ENCODE measurements at places on chromosomes 3 and 15.
A peak's percentile ranks its signal among the peaks of the same experiment; 100 is the strongest.

DNA sequence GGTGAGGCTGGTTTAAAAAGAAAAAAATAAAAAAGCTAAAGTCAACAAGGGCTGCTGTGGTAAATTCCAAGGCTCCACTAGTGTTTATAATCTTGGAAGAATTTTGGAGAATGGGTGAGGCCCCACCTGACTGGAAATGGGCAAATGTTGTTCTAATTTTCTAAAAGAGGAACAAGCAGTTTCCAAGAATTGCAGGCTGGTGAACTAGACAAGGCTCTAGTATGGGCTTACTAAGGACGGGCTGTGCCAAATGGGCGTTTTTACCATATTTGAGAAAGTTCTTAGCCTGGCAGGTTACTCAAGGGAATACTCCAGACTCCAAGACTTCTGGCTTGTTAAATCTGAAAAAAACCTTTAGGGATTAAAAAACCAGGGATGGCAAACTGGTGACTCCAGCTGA lies 67.0 kb upstream of the ABHD2 start:
- DNase-seq: no peak

DNA sequence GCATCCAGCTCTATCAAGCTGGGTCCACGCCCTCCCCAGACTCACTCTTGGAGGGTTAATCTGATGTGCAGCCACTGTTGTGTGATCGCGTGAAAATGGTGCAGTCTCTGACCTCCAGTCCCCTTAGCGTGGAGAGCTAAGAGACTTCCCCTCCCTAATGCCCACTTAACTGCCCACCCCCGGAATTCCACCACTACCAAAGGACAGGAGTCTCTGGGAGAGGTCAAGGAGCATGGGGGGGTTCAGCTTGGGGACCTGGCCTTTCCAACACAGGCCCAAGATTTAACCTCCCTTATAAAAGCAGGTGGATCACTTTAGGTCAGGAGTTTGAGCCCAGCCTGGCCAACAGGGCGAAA lies 48.8 kb downstream of the CCDC12 start:
- DNase-seq: no peak

- no peak for DNase-seq
Observed at GRCh38 chr15:70299931-70300869, 202.5 kb upstream of the TLE3 start.

GRCh38 chr15:48871542-48871941 lies 6.4 kb upstream of the EID1 start:
- DNase-seq: no peak

GRCh38 chr15:62773369-62774165 lies 269.0 kb upstream of the TPM1 start:
- no peak for DNase-seq

DNA sequence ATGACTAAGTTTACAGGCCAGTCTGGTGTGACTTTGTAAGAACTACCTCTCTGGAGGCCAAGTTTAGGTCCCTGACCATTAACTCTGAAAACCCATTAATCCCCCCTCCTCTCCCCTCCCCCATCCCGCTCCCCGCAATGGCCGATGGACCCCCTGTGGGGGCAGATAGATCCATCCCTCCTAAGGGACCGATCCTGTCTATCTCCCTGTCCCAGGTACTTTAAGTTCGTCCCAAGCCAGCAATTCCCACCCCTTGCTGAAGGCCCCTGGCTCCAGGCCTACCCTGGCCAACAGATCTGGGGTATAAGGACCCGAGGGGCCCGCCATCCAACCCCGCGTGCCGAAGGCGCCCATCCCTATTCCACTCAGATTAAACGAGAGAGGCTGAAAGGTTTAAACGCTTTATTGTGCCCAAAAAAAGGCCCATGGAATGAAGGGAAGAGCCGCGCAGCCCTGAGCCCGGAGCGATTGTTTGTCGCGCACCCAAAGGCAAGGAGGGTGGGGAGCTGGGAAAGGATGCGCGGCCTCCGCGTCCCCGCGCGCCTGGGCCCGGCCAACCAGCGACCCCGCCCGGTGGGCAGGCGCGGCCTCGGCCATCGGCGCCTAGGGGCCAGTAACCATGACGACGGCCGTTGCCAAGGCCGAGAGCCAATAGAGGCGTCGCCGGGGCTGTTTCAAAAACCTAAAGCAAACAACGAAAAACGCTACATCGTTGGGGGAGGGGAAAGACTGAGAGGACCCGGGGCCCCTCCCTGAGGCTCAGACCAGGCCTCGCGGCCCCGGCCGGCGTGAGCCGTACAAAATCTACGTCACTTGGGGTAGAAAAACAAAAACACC lies 35.9 kb downstream of the HMCES start:
- peak; percentile 92 for DNase-seq

- no peak for DNase-seq
Observed at GRCh38 chr3:9508781-9509180, 44.8 kb downstream of the LHFPL4 start.

DNA sequence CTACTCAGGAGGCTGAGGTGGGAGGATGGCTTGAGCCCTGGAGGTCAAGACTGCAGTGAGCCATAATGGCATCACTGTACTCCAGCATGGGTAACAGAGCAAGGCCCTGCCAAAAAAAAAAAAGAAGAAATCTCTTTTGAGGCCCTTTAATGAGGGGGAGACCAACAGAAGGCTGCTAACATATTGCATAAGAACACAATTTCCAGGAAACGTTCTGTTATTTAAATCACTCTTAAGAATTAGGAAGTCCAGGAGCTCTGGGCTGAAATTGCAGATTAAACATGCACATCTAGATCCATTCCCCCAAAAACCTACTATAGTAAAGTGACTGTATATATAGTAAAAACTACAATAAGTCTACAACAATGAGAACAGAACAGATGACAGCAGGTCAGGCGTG lies 16.1 kb upstream of the BLM start:
- DNase-seq: no peak

GRCh38 chr3:123723522-123724168 lies 138.8 kb upstream of the HACD2 start:
- DNase-seq: peak; percentile 80

- DNase-seq: no peak
Observed at GRCh38 chr15:77527831-77528231, 104.9 kb downstream of the LINGO1 start.

DNA sequence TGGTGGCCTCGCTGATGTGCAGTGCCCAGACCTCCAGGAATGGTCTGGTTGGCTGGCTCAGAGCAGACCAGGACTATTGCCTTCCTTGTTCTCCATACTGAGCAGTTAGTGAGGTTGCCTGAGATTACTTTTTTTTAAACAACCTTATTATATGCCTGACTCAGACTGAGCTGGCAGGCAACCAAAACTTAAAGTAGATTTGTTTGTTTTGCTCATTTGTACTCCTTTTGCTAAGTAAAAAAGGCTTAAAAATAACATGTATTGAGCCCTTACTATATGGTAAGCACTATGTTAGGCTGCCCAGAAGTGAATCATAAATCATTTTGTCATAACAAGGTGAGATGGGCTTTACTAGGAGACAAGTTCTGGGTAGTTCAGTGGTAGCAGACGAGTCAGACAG lies 92.4 kb downstream of the GHSR start:
- no peak for DNase-seq

GRCh38 chr3:8365541-8365940 lies 136.1 kb upstream of the LMCD1 start:
- no peak for DNase-seq

DNA sequence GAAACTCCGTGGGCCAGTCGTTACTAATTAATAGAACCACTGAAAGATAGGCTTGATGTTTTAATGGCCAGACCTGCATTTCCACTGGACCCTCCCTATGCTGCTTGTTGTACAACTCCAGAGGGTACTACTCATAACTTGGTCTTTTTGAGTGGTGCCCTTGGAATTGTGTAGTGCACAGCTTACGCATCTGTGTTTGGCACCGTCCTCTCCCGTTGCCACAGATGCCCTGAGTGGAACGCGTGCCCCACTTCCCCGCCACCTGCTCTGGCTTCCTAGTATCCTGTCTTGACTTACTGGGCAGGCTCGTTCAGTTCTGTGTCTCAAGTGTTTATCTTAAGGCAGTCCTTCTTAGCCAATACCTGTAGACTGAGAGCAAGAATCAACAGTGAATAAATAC lies 78.7 kb downstream of the USP13 start:
- no peak for DNase-seq

GRCh38 chr15:91331581-91331980 lies 231.5 kb downstream of the SV2B start:
- no peak for DNase-seq

GRCh38 chr3:37510755-37511154 lies 336.4 kb upstream of the LRRFIP2 start:
- DNase-seq: no peak

DNA sequence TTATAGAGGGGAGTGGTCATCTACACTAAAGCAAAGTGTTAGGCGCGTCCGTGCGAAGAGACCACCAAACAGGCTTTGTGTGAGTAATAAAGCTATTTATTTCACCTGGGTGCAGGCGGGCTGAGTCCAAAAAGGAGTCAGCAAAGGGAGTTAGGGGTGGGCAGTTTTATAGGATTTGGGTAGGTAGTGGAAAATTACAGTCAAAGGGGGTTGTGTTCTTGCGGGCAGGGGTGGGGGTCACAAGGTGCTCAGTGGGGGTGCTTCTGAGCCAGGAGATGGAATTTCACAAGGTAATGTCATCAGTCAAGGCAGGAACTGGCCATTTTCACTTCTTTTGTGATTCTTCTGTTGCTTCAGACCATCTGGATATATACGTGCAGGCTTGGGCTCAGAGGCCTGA lies 47.1 kb downstream of the OIP5 start:
- DNase-seq: no peak

GRCh38 chr15:66180531-66181097 lies 72.9 kb downstream of the MEGF11 start:
- no peak for DNase-seq

DNA sequence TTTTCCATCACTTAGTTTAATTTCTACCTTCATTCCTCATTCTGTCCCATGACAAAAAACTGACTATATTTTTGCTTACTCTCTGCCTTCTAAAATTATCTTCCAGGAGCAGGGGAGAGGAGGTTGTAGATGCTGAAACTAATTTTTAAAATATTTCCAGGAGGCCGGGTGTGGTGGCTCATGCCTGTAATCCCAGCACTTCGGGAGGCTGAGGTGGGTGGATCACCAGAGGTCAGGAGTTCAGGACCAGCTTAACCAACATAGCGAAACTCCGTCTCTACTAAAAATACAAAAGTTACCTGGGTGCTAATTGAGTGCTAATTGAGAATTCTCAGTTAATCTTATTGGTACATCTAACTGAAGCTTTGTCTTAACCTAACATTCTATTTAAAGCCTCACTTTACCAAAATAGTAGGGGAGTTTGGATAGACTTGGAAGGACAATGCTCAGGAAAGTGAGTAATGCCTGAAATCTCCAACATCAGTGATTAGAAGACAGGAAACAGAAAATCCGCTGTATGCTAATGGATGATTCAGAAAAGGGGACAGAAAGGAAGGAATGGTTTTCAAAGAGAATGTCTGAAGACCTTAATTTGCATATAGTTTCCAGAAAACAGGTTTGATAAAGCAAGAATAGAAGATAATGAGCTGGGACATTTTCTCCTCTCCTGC lies 336.1 kb downstream of the GBE1 start:
- no peak for DNase-seq

GRCh38 chr3:45976191-45977091 lies 19.2 kb downstream of the FYCO1 start:
- no peak for DNase-seq

DNA sequence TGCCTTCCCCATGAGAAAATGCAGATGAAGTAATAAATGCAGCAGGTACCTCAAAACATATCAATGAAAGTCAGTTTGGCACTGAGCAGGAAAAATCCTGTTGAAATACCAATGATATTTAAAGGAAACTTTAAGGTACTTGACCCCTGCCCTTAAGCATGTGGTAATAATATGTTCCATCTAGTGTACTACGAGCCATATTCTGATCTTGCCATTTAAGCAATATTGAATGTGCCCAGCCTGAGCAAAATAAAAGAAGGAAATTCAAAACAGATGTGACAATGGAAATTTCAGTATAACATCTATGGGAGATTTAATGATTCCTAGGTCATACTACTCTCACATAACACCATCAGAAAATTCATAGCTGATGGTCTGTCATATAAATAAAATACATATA lies 191.8 kb upstream of the CGNL1 start:
- no peak for DNase-seq

DNA sequence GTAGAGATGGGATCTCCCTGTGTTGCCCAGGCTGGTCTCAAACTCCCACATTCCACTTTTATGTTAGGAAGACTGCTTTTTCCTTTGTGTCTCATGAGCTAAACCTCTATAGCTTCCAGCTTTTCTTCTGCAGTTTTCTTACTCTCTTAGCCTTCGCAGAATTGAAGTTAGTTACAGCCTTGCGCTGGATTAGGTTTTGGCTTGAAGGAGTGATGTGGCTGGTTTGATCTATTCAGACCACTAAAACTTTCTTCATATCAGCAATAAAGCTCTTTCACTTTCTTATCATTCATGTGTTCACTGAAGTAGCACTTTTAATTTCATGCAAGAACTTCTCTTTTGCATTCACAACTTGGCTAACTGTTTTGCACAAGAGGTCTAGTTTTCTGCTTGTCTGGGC lies 254.6 kb downstream of the UBE2E2 start:
- DNase-seq: no peak

GRCh38 chr15:31017311-31017710 lies 25.9 kb upstream of the MTMR10 start:
- no peak for DNase-seq

DNA sequence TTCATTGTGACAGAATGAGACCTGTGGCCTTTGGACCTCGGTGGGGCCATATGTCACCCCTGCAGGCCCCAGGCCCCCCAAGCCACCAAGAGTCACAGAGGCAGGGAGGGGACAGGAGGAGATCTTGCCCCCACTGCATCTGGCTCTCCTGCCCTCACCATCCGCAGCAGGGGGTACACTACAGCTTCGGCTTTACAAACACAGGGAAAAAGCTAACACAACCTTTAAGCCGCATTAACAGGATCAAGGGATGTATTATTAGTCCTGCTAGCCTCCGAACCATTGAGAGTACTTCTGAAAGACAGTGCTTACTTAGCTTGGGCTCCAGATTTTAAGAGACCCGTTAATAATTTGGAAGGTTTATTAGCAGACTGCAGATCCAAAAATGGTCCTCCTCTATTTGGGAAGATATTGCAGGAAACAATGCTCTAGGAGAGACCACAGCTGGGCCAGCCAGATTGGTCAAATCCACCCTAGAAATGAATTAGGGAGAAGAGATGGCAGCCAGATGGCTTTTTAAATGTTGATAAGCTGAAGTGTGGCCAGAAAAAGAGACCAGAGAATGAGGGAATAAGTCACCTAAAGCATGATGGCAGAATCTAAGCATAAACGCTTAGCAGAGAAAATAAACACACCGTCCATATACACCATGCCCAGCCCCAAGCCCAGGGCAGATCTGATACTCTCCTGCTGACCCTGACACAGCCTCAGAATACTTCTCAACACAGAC lies 31.5 kb downstream of the SRGAP3 start:
- no peak for DNase-seq

GRCh38 chr3:151839313-151839631 lies 25.4 kb downstream of the AADAC start:
- no peak for DNase-seq

DNA sequence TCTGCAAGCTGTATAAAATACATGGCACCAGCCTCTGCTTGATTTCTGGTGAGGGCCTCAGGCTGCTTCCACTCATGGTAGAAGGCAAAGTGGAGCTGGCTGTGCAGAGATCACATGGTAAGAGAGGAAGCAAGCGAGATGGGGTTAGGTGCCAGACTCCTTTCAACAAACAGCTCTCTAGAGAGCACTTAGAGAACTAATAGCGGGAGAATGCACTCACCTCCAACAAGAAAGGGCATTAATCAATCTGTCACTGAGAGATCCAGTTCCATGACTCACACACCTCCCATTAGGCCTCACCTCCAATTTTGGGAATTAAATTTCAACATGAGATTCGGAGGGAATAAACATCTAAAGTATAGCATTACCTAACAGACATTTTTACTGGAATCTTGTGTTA lies 644.1 kb upstream of the ARRDC4 start:
- DNase-seq: peak; percentile 37

Data from HEK293T (cell line).